ENCODE measurements at places on chromosomes 3 and 15. TPM values are rescaled to one million over a fixed set of nuclear protein-coding genes. Genes with fewer than 3 reads are reported as not detected.

Gene PRR23C
- not detected for total RNA-seq

Gene KIF23
- 55.4 TPM for total RNA-seq

Gene MKRN2
- total RNA-seq: 37.0 TPM

Gene SPINT1
- total RNA-seq: 2.5 TPM

Gene A4GNT
- total RNA-seq: not detected

Gene CPLX3
- total RNA-seq: not detected

Gene OR5K2
- total RNA-seq: not detected

Gene FHIT
- 0.50 TPM for total RNA-seq

Gene ZNF280D
- total RNA-seq: 10.9 TPM

Gene PCYT1A
- 55.0 TPM for total RNA-seq

Gene LINGO1
- total RNA-seq: not detected

Gene C3orf80
- total RNA-seq: not detected

Gene VWA5B2
- total RNA-seq: not detected

Gene CDV3
- 121 TPM for total RNA-seq

Gene RASL12
- total RNA-seq: 8.5 TPM

Gene SPTBN5
- under 0.01 TPM for total RNA-seq

Gene PXK
- 40.3 TPM for total RNA-seq

Gene TM2D3
- 16.8 TPM for total RNA-seq

Gene ADGRG7
- not detected for total RNA-seq

Gene C3orf20
- not detected for total RNA-seq

Gene KLHL40
- not detected for total RNA-seq

Measured in bronchus fibroblast of lung (primary cell).